Stimulated activated CD8-positive, alpha-beta memory T cell treated with anti-CD3 and anti-CD28 coated beads, Interleukin-4, amount 100 ng/mL, for 48 hours (primary cell): ENCODE measurements at places on chromosomes 6 and 20.

- DNase-seq = peak; percentile 63
Observed at GRCh38 chr20:2751878-2752566, 48.4 kb downstream of the CPXM1 start.

DNA sequence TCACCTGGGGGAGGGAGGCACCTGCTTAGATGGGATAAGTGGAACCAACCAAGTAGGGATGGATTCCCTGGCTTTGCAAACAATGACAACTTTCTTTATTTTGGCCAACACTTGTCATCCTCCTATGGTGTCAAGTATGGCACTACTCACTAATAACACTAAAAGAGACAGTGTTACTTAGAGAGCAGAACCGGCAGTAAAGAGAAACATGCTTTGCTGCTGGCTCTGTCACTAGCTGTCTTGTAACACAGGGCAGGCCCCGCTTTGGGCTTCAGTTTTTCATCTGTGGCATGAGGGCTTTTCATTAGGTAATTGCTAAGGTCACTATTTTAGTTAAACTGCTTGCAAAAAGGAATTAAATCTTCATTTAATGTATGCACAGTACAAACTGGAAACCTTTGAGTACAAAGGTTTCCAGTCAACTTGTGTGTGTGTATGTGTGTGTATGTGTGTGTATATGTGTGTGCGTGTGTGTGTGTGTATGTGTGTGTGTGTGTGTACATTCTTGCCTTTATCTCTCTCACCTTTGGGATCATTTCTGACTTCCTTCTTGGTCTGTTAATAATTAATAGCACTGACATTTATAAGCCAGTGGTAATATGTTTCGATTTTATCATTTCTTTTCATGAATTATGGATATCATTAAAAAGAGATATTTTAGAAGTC is 64.7 kb downstream of the BTBD3 start:
- DNase-seq = no peak

DNA sequence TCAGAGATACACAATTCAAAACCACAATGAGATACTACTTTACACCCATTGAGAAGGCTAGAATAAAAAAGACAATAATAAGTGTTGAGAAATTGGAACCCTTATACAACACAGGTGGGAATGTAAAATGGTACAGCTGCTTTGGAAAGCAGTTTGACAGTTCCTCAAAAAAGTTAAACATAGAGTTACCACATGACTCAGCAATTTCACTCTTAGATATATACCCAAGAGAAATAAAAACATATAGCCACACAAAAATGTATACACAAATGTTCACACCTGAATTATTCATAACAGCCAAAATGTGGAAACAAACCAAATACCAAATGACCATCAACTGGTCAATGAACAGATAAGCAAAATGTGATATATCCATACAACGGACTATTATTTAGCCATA is 161.1 kb upstream of the PLN start:
- DNase-seq = no peak

- no peak for DNase-seq
Observed at GRCh38 chr20:58622671-58623578, 28.2 kb upstream of the STX16 start.

- no peak for DNase-seq
Observed at GRCh38 chr6:37612475-37612874, 85.2 kb downstream of the MDGA1 start.

DNA sequence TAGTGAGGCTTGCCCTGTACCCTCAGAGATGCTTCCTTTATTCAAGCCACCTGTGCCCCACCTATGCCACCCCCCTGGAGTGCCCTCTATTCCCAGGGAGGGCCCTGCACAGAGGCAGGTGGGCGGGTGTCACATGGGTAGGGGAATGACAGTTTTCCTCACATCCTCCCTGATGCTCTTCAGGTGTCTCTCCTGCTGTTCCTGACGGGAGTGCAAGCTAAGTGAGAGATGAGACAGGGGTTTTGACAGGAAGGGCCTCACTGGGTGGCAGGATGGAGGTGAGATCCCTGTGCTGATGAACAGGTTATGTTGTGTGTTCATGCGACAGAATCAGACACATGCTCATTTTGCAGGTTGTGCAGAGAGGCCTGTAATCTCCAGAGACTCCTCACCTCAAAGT is 164.1 kb upstream of the CHD6 start:
- no peak for DNase-seq

- DNase-seq = no peak
Observed at GRCh38 chr20:57966620-57967019, 256.8 kb upstream of the PMEPA1 start.

DNA sequence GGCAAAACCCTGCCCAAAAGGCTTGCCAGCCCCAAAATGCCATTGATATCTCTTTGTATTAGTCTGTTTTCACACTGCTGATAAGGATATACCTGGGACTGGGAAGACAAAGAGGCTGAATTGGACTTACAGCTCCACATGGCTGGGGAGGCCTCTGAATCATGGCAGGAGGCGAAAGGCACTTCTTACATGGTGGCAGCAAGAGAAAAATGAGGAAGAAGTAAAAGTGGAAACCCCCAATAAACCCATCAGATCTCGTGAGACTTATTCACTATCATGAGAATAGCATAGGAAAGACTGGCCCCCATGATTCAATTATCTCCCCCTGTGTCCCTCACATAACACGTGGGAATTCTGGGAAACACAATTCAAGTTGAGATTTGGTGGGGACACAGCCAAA is 28.6 kb downstream of the MBOAT1 start:
- no peak for DNase-seq

DNA sequence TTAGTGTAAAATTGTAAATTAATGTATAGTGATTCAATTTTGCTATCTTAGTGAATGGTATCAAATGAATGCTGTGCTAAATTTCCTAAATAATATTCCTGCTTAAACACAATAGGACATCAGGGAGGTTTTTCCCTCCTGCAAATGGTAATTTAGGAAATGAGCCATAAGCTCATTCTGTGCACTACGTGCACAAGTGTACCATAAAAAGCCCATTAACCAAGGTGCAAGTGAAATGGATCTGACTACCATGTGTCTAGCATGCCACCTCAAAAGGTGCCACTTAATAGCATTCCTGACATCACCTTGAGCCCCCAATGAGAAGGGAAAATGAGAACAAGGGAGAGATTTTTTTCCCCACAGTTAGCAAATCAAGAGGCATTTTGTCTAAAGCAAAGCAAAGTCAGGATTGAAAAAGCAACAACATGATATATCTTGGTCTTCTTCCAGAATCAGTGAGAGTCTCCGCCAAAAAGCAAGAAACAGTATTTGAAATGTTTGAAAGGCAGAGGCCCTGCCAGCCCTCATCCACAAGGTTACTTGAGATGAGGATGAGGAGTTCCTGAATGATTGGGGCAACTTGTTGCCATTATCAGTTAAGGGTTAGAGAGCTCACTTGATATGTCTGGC is 334.2 kb upstream of the RSPO3 start:
- no peak for DNase-seq

- DNase-seq = no peak
Observed at GRCh38 chr20:48653706-48654051, 174.1 kb downstream of the PREX1 start.

DNA sequence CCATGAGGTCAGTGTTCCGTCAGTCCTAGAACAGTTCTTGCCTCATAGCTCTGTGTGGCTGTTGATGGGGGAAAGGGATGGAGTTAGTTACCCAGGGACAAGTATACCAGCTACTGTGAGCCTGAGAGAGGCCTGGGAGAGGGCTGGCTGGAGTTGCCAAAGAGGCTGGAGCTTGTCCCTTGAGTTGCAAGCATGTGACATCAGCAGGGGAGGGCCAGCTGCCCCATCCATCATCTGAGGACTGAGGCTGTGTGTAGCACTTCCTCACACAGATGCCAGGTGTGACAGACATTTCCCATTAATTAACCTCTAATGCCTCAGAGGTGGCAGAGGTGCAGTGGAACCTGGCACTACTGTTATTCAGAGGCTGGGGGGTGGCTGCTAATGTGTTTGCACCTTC is 131.6 kb downstream of the PHACTR3 start:
- DNase-seq = no peak

DNA sequence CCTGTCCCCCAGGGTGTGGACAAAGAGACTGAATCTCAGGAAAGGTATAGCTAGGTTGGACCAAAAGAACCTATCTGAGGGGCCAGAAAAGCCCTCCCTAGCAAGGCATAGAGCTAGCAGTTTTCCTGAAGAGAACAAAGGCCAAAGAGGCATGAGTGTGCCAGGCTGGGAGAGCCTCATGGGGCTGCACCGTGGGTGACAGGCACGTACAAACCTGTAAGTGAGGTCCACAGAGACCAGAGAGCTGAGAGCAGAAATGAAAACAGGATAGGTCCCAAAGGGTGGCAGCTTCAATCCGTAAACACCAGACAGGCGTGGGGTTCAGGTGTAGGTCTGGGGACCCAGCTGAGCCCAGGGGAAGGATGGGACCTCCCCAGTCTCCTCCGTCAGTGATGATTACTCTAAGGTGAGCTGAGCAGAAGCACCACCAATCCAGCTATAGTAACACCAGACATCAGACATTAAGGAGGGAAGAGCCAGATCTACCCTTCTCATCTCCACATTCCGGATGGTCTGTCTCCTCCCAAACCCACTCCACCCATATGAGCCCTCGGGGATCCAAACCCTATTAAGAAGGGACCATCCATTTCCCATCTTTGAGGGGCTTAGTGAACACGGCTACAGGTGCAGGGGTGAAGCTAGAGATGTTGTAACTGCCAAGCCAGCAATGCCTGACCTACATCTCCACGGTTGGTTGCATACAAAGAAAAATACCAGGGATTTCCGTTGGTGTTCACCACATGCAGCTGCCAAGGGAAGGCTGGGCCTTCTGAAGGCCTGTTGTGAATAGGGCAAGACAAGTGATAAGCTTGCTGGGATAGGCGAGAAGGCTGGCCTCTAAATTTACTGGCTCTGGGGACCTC is 38.3 kb downstream of the BCL2L1 start:
- no peak for DNase-seq

DNA sequence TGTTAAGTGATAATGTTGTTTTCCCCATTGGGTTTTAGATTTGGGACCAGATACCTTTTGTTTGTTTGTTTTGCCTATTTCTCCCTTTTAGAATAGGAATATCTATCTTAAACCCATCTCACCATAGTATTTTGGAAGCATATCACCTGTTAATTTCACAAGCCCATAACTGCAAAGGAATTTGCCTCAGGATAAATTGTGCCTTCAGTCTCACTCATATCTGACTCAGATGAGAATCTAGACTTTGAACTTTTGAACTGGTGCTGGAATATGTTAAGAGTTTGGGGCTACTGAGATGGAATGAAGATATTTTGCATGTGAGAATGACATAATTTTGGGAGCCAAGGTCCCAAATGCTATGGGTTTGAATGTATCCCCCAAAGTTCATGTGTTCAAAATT is 607.4 kb downstream of the HACE1 start:
- DNase-seq = no peak

DNA sequence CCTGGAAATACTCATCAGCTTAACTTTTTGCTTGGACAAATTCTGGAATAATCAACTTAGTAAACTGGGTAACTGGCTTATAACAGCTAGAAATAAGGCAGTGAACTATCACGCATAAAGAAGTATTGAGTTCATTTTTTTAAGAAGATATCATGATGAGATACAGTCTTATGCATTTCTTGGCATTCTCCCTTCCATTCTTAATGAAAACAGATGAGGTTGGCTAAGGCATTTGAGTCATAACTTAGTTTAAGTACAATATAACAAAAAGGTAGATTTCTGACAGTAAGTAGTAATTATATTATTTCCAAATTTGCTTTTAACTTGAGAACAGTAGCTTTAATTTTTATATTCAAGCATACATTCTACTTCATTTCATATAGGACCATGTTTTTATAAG is 56.1 kb downstream of the SAMD5 start:
- no peak for DNase-seq

- no peak for DNase-seq
Observed at GRCh38 chr6:148566664-148567350, 180.0 kb upstream of the UST start.

DNA sequence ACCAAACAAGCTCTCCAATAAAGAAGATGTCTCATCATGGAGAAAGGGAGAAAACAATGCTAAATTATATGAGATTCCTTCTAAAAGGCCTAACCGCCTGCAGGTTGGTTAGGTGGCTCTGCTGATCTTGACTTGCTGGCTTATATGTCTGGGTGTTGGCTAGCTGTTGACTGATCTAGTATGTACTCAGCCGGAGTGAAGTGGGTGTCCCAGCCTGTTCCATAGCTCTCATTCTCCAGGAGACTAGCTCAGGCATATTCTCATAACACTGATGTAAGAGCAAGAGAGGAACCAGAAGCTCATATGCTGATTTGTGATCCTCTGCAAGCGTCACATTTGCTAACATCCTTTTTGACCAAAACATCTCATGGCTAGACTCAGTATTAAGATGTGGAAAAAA is 473.0 kb downstream of the BMP2 start:
- no peak for DNase-seq

- DNase-seq = no peak
Observed at GRCh38 chr6:118350881-118351430, 197.1 kb upstream of the PLN start.

DNA sequence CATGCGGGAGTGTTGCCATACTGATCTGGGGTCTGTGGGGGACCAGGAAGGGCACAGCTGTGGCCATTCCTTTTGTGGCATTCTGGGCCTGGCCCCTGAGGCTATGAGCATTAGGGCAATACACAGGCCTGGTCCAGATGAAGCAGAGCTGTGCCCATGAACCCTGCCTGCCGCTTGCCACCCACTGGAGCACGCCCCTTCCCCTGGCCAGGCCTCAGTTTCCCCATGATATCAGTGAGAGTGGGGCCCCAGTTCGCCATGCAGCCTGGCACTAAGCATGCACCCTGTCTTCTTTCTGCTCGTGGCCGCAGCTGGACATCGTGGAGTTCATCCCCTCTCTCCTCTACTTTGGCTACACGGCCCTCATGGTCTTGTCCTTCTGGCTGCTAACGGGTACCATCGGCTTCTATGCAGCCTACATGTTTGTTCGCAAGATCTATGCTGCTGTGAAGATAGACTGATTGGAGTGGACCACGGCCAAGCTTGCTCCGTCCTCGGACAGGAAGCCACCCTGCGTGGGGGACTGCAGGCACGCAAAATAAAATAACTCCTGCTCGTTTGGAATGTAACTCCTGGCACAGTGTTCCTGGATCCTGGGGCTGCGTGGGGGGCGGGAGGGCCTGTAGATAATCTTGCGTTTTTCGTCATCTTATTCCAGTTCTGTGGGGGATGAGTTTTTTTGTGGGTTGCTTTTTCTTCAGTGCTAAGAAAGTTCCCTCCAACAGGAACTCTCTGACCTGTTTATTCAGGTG is 42.4 kb downstream of the PLAGL2 start:
- no peak for DNase-seq

- no peak for DNase-seq
Observed at GRCh38 chr6:133899556-133899955, 10.6 kb downstream of the TCF21 start.

DNA sequence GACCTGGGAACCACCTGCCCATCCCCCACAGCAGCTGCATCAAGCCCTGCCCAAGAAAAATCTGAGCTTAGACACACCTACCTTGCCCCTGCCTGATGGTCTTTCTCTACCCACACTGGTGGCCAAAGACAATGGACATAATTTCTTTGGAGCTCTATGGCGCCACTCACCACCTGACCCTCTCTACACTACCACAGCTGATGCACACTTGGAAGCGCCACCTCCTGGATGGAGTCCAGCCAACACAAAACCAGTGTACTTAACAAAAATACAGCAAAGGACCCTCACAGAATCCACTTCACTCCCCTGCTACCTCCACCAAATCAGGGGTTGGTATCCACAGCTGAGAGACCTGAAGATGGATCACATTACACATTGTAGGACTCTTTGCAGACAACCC is 39.7 kb upstream of the CLVS2 start:
- no peak for DNase-seq

- DNase-seq = no peak
Observed at GRCh38 chr6:161274898-161275297, 1.0 kb upstream of the AGPAT4 start.

GRCh38 chr6:56795466-56796195 is 152.9 kb upstream of the DST start:
- DNase-seq = no peak
